Stimulated activated CD8-positive, alpha-beta memory T cell treated with anti-CD3 and anti-CD28 coated beads, Interleukin-4, amount 100 ng/mL, for 1 hour (primary cell): ENCODE measurements at places on chromosomes 1 and 21.

GRCh38 chr1:201625226-201625761 lies 86.4 kb downstream of the NAV1 start:
- DNase-seq: no peak

- DNase-seq: no peak
Measured at GRCh38 chr1:245396615-245397014, 241.8 kb downstream of the KIF26B start.

GRCh38 chr1:87362834-87363426 lies 34.2 kb downstream of the LMO4 start:
- DNase-seq: no peak

DNA sequence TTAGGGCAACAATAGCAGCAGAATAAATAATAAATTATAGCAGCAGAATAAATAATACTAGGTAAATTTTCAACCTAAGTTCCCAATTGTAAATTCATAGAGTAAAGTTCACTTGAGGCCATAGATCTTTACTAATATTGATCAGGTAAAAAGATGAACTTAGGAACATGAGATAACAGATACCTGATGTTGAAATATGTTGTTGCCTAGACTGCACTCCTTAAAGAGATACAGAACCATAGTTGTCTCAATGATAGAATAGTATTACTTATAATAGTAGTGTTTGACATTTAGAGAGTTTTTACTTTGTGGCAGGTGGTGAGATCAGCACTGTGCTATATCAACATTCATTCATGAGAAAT lies 378 bp upstream of the F13B start:
- DNase-seq: no peak

DNA sequence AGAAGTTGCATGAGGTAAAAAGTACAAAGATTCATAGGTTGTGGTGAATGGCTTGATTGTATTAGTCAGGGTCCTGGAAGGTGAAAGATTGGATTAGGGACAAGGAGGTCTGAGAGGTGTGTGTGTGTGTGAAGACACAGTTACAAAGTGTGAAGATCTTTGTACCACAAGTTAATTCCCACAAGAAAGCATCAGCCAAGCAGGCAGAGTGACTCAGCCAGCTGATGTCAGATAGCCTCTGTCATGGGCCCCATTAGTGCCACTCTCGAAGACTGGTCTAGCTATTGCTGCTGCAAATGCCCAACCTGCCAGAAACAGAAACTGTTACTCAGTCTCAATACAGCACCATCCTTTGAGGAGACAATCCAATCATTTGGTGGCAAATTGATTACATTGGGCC lies 96.5 kb downstream of the DTL start:
- DNase-seq: no peak

DNA sequence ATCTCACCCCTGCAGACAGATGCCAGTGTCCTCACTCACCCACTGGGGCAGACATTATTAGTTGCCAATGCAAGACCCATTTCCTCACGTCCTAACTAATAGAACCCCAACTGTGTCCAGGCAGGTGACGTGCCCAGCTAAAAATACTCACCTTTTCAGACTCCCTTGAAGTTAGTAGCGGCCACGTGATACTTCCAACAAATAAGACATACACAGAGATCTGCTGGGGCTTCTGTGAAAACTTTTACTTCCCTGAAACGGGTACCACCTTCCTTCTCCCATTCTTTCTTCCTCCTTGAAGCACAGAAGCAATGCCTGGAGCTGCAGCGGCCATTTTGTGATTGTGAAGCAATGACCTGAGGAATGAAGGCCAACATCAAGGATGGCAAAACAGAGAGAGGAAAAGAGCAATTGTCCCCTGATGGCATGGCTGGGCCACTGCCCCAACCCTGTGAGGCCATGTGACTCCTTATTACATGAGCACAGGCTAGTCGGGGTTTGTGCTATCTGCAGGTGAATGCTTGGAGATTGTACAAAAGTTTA lies 74.4 kb upstream of the TMPRSS2 start:
- DNase-seq: no peak

DNA sequence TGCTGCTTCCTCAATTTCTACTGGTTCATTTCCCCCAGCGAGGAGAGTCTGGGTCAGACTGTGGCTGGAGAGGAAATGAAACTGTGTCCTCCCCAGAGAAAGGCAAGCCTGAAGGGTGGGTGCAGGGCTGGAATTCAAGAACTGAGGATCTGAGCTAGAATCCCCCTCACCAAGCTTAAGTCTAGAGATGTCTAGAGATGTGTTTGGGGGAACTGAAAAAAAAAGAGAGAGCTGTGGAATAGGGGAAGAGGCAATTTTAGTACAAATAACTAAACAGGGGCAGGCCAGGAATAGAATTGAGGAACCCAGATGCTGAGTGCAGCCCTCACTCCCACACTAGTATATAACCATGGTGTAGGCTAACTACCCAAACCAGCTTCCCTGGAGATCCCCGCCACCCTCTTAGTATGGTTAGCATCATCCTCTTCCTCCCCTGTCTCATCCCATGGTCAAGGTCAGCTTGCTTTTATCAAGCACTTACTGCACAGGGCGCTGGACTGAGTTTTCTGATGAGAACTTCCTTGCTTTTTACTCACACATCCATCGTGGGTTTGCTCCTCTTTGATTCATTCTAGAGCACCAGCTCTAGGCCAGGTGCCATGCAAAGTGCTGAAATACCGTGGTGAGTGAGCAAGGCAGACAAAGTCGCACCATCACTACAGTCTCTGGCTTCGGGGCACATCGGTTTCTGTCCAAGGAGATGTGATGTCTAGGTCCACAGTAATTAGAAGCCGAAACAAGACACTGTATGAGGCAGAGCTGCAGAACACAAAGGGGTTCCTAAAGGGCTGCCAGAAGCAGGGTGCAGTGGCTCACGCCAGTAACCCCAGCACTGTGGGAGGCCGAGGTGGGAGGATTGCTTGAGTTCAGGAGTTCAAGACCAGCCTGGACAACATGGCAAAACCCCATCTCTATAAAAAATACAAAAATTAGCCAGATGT lies 112.9 kb upstream of the IPO9 start:
- no peak for DNase-seq

DNA sequence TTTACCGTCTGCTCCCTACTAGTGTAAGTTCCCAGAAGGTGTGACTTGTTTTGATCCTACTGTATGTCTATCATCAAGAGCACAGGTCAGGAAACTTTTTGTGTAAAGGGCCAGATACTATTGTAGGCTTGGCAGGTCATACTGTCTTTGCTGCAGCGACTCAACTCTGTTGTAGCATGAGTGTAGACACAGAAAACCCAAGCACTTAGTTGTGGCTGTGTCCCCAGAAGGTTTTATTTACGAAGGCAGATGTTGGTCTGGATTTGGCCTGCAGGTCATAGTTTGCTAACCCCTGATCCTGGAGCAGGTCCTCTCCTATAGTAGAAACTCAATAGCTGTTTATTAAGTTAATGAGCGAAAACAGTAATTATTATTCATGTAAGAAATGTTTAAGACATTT lies 365.9 kb upstream of the B3GALT2 start:
- DNase-seq: no peak

DNA sequence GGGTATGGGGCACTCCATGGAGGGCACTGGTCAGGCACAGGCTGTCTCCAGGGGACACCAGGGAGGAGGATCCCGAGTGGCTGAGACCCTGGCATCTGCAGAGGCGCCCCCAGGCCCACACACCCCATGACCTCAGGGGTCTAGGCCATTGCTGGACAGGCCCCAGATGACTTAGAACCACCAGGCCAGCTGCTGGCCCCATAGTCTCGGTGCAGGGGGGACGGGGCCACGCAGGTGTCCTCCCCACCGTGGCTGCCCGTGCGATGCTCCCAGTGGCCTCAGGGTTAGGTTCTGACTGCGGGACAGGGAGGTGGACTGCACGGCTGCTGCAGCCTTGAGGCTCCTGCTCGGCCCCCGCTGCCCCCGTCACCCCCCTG lies 44.0 kb downstream of the MORN1 start:
- no peak for DNase-seq

DNA sequence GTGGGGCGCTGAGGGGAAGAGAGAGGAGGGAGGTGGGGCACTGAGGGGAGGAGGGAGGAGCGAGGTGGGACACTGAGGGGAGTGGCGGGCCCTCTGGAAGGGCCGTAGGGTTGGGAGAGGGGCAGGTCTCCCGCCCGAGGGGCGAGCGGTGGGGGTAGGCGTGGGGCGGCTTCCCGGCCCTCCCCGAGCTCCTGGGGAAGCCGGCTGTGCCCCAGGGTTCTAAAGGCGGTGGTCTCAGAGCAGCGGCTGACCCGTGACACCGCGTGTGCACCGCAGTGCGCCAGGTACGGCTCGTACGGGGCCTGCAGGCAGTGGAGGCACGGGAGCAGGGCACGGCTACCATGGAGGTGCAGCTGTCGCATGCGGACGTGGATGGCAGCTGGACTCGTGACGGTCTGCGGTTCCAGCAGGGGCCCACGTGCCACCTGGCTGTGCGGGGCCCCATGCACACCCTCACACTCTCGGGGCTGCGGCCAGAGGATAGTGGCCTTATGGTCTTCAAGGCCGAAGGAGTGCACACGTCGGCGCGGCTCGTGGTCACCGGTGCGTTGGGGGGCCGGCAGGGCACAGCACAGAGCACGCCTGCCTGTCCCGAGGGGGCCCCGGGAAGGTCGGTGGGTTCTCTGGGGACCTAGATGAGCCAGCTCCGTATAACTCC lies 68.5 kb downstream of the OBSCN start:
- DNase-seq: no peak

DNA sequence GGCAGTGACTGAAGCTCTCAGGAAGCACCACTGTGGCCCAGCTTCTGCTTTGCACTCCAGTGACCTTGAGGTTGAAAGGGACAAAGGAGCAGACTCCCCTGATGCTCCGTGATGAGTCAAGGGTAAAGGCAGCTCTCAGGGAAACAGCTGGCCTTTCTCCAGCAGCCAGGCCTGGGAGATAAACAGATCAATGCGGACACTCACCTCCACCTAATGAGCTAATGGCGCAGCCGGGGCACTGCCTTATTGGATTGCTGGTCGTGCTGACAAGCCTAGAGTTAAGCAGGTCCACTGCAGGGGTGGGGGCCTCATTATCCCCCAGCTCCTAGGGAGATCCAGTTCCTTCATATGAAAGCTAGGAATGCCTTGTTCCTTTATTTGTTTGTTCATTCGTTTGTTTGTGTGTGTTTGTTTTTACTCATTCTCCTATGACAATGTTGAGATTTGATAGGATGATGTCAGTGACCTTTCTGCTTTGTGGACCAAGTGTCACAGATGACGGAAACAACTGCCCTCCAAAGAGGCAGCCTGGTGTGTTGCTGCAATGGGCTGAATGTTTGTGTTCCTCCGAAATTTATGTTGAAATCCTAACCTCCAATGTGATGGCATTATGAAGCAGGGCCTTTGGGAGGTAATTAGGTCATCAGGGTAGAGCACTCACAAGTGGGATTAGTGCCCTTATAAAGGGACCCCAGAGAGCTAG lies 141.4 kb upstream of the BEND5 start:
- DNase-seq: no peak

DNA sequence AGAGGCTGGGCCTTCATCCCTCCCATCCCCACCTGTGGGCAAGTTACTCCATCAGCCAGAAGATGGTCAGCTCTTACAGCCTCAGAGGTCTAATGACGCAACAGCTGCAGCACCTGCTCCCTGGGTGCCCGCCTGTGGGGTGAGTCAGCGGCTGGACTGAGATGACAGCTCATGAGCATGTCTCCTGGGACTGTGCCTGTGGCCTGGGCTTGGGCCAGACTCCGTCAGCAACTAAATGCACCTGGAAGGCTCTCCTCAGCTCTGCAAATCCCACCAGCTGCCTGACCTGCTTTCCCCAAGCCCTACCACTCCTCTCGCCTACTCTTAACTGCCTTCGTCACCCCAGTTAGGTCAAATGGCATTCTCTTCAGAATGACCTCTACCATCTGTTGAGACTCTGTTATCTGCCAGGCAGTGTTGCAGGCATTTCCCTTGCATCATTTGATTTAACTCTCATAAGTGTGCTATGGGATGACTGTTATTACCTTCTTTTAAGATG lies 47.7 kb downstream of the ETS2 start:
- DNase-seq: no peak
